ENCODE measurements at places on chromosomes 1 and 21.
A peak's percentile ranks its signal among the peaks of the same experiment; 100 is the strongest.

GRCh38 chr1:37068897-37069296, 34.6 kb upstream of the GRIK3 start:
- DNase-seq = no peak

DNA sequence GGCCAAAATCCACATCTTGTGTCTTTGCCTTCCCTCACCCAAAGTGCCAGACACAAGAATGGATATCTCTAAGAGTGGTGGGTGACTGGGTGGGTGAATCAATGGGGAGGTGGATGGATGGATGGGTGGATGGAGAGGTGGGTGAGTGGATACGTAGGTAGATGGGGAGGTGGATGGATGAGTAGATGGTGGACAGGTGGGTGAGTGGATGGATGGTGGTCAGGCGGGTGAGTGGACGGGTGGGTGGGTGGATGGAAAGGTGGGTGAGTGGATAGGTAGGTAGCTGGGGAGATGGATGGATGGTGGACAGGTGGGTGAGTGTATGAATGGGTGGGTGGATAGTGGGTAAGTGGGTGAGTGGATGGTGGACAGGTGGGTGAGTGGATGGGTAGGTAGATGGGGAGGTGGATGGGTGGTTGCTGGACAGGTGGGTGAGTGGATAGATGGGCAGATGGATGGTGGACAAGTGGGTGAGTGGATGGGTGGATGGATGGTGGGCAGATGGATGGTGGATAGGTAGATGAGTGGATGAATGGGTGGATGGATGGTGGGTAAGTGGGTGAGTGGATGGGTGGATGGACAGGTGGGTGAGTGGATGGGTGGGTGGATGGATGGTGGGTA, 34.2 kb downstream of the SLC19A1 start:
- no peak for DNase-seq

- DNase-seq = no peak
Observed at GRCh38 chr1:231478811-231479210, 49.7 kb upstream of the TSNAX start.

DNA sequence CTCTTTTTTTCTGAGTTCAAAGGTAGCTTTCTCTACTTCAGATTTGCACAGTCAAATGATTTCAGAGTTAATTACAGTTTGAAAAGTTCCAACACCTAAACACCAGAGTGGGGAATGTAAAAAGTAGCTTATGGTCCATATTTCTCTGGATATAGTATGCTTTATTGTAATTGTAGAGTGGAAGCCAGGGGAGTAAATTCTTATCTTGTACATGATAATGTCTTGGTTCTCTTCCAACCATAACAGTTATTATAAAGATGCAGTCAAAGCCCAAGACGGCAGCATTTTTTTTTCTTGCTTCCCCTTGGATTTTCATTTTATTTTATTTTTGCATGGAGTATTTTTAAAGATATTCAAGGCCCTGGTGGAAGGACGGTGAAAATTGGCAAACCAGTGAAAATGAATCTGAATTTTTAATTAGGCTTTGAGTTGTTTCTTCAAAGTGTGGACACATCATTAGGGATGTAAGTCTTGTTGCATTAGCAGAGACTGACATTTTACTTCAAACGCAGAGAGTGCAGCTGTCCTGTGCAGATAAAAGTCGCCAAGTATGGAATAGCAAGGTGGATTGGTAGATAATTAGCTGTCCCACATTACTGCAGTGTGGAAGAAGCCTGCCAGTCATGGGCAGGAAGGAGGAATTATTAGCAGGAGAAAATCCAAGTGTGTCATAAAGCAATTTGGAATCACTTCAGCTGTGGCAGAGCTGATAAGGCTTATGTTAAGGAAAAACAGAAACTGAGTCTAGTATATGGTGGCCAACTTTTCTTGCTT, 11.3 kb downstream of the CACHD1 start:
- DNase-seq = no peak

DNA sequence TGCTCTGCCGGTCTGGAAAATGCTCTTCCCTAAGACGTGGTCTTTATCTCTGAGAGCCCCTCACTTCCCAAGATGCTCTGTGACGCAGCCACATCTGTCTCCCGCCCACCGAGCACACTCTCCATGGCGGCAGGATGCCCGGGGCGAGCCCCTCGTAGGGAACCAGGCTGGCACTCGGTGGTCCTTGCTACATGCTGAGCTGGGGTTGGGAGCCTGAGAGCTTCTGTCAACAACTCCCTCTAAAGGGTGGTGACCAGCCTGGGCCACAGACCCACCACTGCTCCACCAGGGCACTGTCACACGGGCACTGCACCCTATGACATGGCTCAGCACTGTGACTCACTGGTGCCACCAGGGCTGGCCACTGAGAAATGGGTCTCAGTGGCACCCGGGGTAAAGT, 2.6 kb downstream of the PEX10 start:
- no peak for DNase-seq

DNA sequence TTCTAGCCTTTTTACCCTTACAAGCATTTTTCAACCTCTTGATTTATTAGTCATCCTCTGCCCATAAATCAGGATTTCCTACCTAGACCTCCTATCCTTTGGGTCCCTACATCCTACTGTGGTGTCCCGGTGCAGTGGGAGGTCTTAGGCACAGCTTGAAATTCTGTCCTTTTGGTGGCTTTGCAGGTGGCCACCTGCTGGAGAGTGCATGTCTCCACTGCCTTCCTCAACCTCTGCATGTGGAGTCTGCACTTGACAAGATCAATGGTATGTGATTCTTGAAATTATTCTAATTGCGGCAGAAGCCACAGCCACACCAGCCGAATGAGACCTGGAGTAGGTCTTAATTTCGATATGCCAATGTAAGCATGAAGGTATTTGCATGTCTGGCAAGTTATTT, 11.4 kb upstream of the KCNA3 start:
- DNase-seq = peak; percentile 14

- no peak for DNase-seq
Observed at GRCh38 chr1:65514041-65514440, 93.6 kb downstream of the LEPR start.

- no peak for DNase-seq
Observed at GRCh38 chr1:71054791-71055190, 7.2 kb upstream of the PTGER3 start.

- DNase-seq = no peak
Observed at GRCh38 chr1:9643351-9644256, 7.9 kb upstream of the PIK3CD start.

GRCh38 chr1:45123358-45123757, 83.0 kb downstream of the ZSWIM5 start:
- DNase-seq = no peak

- DNase-seq = no peak
Observed at GRCh38 chr1:151312411-151312810, 14.8 kb downstream of the PI4KB start.

DNA sequence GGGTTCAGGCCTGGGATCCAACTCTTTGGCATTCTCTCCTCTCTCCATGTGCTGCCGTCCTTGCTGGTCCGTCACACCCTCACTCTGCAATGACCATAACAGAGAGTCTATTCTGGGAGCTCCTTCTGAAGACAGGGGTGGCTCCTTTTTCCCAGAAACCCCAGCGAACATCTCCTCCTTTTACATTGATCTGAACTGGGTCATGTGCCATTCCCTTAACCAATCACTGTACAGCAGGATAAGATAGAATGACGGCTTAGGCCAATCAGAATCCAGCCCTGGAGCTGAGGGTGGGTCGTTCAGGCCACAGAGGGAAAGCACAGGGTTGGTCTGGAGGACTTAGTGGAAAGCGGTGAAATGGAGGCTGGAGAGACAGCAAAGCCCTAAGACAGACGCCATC, 740.1 kb downstream of the MATN1 start:
- no peak for DNase-seq

DNA sequence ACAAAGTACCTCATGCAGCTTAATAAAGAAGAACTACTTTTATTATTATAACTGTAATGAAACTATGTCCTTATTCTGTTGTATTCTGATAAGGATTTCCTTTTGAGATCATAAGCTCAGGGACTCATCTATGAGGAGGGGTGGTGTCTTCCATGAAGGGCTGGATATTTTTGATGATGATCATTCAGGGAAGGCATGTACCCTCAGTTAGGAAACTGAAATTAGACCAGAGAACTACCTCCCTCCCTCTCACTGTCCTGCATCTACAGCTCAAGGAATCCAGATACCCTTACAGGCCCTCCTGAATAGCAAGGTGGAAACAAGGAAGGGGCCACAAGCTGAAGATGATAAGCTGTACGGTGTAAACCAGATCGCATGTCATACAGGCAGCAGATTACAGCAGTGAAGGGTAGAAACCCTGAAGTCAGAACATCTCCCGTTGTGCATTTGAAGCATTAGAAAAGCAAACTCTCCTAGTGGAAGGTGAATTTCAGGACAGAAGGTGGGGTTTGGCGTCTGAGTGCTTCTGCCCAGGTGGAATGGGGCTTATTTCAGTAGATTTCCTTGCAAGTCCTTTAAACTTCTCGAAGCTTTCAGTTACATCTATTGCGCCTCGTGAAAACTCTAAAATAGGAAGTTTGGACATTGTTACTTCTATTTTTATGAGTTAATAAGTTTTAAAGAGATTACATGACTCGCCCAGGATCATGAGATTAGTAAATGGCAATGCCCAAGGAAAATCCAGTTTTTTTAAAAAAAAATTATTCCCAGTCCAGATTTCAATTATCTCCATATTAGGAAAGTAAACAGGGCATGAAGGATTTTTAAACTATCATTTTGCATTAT, 101.1 kb upstream of the HNRNPU start:
- DNase-seq = no peak

- DNase-seq = no peak
Observed at GRCh38 chr1:208254376-208254775, 10.2 kb upstream of the PLXNA2 start.

GRCh38 chr1:165169729-165170128, 186.8 kb downstream of the LMX1A start:
- DNase-seq = no peak

DNA sequence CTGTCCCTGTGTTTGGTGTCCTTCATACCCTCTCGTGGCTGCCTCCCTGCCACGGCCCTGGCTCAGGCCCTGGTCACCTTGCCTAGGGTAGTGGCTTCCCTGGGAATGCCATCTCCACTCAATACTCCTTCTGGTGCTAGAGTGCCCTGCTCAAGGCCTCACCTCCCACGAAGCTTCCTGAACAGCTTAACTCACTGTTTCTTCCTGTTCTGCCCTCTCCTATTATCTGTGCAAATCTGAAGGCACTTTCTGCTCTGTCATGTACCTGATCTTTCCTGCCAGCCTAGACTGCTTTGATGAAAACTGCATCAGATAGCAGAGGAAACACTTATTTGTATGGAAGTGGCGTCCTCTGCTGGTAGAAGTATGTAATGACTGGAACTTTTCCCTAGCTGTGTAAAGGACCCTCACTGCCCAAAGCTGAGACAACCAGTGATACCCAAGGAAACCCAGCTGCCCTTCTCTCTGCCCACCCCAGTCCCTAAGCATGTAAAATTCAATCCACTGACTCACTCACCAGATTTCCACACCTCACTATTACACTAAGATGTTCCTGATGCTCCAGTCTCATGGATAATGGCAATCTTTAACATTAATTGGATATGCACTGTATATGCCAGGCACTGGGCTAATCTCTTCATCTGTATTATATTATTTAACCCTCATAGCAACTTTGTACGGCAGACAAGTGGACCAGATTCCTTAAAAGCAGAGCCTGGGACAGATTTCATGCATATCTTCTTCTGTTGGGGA, 36.2 kb upstream of the BTG2 start:
- peak; percentile 74 for DNase-seq

DNA sequence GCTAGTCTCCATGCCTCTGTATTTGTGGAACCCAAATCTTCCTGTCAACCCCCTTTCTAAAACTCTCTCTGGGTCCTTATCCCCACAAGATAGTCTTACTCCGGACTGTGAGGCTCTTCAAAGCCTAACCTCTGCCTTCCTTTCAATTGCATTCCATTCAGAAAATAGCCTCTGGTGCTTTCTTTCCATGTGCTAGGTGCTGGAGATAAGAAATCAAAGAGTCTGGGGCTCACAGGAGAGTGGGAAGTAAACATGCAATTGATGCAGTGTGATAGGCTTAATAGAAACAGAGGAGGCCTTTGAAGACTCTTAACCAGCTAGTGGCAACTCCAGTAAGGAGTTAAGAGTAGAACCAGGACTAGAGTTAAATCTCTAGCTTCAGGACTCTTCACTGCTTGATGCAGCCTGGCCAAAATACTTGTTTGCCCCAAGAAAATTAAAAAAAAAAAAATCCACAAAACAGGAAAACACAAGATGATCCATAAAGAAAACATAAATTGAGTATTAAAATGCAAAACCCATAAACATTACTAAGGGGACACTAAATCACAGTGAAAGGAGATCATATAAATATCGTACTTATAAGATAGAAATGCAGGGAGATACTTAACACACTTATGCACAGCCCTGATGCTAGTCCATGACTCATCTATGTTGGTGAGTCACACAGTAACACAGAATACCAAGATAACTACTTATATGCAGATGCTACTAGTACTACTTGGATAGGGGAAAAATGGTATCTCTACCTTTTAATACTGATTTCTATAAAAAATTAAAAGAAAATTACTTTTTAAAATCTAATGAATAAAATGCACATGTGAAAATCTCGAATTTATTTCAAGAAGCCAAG, 341.5 kb downstream of the KCNH1 start:
- no peak for DNase-seq

DNA sequence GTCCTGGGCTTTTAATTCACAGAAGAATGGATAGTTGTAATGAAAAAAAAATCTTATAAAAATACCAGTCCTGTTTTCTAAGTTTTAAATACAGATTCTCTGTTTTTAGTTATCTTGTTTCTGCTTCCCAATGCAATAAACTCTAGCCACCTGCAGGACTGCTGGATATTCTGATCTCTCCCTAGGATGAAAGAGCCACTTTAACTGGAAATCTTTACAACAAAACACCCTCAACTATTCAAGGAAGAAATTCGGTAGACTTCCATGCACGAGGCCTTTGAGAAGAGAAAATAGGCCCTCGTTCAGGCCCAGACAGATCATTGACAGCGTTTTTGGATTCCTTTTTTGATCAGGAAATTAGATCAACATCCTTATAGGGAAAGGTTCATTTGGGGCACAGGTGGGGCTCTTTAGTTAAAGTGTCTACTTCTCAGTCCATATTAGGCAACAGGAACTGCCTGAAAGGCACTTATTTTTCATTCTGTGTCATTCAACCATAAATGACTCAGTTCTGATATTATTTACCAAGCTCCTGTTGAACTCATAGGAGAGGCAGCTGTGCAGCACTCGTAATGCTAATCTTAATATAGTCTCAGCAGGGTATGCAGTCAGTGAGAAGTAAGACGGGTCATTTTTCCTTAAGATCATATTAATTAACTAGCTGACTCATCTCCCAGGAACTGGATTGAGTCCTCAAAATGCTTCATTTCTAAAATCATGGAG, 71.1 kb upstream of the ERRFI1 start:
- DNase-seq = no peak

DNA sequence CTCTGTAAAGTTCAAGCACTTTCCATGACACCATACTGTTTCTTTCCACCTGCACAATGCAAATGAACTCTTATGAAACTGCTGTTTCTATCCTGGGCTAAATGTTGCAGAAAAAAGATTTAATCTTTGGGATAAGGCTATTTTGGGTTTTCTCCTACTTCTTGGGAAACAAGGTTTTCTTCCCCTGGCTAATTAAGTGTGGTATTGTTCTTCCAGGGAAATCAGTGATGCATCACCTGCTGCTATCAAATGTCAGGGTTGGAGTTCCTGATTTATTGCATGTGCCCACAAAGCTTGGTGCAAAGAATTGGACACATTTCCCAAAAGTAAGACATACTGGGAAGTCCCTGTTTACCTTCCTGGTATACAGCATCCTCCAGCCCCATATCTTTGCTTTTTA, 6.0 kb upstream of the RGS4 start:
- no peak for DNase-seq

Data from activated CD4-positive, alpha-beta T cell treated with anti-CD3 and anti-CD28 coated beads, Interleukin-2, amount 10 ng/mL, durations not matched to agents 7 days and 5 days (primary cell).